ENCODE measurements at places on chromosomes 6 and 20.

- no peak for DNase-seq
Measured at GRCh38 chr6:123895346-123895745, 91.7 kb downstream of the NKAIN2 start.

DNA sequence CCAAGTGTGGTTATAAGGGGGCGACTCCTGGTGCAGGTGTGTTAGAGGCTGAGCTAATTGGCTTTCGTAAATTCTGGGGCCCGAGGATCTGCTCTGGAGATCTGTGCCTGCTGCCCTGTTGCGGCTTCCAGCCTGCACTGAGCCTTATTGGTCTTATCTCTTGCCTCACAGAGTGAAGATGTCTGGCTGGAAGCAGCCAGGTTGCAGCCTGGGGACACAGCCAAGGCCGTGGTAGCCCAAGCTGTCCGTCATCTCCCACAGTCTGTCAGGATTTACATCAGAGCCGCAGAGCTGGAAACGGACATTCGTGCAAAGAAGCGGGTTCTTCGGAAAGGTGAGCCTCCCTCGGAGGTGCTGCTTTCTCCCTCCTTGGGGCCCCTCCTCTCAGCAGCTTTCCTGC, 20.0 kb downstream of the PRPF6 start:
- DNase-seq, result no peak

GRCh38 chr6:51339728-51340127, 521.1 kb downstream of the TFAP2B start:
- DNase-seq, result no peak

DNA sequence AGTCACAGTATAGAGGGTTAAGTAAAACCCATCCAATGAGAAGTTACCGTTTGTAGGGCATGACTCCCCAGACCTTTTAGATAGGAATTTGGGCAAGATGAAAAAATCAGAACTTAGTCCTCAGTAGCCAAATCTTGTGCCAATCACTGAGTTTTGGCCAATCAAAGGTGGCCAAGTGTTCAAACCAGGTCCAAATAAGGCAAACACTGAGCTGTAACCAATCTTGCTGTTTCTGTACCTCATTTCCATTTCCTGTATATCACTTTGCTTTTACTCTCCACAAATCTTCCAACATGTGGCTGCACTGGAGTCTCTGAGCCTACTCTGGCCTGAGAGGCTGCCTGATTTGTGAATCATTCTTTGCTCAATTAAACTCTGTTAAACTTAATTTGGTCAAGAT, 81.8 kb upstream of the GPR6 start:
- DNase-seq, result peak; percentile 31

DNA sequence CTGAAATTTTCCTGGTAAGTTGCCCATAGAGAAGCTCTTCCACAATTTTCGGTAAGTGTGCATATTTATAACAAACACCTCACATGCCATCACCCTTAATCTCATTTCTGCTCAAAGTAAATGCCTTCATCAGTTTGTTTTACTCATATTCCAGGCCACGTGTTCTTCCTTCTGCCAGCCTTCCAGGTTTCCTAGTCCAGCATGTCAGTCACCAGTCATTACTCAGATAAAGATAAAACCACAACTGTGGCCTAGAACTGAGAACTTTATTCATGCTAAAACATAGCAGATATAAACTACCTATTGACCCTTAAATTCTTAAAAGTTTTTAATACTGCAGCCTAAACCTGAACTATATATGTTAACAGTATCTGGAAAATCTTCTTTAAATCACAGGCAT, 149.5 kb upstream of the SLC22A16 start:
- DNase-seq, result no peak

DNA sequence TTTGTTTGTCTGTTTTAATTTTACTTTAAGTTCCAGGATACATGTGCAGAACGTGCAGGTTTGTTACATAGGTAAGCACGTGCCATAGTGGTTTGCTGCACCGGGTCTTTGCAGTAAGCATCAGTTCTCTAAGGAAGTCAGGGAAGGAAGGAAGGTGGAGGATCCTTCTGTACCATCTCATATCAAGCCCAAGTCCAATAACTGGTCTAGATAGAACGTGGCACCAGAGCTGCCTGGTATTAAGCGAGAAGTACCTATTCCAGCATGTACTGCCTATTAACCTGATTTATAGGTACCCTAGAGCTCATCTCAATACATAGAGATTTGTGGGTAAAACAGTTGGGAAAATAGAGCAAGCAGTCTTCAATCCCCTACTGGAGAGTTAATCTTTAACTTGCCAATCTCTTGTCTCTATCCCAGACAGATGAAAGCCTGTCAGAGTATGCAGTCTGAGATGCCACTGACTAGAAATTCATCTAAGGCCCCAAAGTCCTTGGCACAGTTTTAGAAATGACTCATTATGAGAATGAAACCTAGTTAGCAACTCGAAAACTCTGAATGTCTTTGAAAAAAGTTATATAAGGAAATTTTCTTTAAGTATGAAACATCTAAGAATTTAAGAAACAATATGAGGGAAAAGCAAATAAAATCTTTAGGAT, 144.9 kb downstream of the TFAP2A start:
- DNase-seq, result no peak

GRCh38 chr6:83514866-83515466, 2.6 kb downstream of the PRSS35 start:
- peak; percentile 47 for DNase-seq

GRCh38 chr6:30490026-30490876, 942 bp downstream of the HLA-E start:
- peak; percentile 37 for DNase-seq

GRCh38 chr6:25958700-25959162, 3.9 kb upstream of the TRIM38 start:
- no peak for DNase-seq

- DNase-seq, result no peak
Measured at GRCh38 chr6:84769306-84769705, 4.9 kb upstream of the TBX18 start.

GRCh38 chr6:82033631-82034211, 213.8 kb downstream of the IBTK start:
- DNase-seq, result no peak
